Stimulated activated CD8-positive, alpha-beta memory T cell treated with anti-CD3 and anti-CD28 coated beads, Interleukin-2, amount 100 ng/mL, for 1 hour (primary cell): ENCODE measurements at places on chromosomes 12 and 14.

DNA sequence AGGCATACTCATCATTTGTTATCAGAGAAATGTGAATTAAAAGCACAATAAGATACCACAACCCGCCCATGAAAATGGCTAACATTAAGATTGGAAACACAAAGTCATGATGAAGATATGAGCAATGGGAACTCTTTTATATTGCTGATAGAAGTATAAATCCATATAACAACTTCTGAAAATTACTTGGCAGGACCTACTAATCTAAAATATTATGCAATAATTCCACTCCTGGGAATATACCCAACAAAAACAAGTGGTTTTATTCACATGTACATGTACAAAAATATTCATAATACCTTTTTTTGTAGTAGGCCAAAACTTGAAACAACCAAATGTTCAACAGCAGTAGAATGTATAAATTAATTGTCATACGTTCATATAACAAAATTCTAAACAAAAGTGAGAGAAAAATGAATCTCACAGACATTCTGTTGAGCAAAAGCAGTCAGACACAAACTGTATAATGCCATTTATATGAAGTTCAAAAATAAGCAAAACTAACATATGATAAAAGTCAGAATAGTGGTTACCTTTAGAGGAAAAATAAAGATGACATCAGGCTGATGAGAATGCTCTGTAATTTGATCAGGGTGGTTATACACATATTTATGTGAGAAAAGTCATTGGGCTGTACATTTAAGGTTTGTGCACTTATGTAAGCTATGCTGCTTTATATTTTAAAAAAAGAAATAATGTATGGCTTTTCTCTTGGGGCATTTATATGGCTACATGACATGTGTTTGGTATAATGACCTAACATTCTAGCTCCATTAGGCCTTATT, 309.2 kb upstream of the KITLG start:
- DNase-seq, result no peak

DNA sequence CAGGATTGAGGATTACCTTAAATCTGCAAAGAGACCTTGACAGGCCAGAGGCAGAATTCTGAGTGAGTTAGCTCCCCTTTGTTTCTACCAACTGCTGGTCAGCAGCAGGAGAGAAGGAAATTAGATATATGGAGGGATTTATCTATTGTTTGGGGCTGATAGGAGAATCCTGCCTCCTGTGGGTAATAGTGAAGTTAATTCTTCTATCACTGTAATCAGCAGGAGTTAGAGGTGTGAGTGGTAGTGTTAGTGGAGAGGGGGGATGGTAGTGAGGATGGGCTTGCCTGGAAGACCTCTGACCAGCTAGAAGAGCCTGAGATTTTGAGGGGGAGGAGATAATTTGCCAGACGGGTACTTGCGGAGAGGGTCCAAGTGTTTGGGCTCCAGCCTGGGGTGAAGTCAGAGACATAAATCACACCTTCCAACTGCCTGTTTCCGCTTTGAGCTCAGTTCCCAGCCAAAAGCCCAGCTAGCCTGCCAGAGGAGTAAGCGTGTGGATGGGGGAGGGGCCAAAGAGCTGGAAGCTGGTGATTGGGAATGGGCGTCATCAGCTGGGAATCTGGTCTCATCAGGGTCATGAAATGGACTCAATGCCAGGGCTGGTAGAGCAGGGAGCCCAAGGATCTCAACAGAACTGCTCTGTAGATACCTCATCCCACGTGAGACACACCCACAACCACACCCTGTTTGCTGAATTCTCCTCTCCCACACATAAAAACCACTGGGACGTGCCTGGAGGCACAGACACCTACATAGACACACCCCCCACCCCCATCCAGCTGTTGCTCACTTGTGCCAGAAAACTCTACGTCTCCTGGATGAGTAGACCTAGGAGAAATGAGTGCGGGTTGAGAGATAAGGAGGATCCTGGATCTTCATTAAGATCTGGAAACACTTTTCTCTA, 13.1 kb upstream of the ITGA5 start:
- DNase-seq, result no peak

DNA sequence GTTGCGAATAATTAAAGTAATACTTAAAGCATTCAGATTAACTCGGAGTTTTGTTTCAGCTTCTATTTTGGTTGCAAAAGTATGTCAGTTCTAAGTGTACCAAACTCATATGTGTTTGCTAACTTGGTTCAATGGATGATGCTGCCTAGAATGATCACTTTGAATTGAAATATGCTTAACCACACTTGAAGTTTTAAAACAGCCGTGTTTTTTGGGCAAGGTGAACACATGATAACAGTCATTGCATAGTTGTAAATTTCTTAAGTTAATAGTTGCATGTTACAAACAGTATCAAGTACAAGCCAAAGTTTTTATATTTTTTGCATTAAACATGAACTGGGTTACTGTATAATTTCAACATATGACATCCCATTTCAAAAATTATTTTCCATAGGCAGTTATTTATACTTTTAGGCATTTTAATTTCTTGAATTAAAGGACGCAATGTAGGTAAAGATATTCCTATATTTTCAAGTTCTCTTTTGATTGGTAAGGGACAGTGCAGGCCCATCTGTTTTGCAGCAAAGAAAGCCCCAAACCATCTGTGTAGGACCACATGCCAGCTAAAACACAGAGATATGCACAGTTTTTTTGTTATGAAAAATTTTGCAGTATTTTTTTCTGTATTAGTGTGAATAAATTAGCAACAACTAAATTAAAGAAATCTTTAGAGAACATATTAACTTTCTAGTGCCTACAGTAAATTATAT, 575.5 kb downstream of the PRKD1 start:
- DNase-seq, result no peak

GRCh38 chr12:1130164-1130563, 139.1 kb downstream of the ERC1 start:
- DNase-seq, result no peak

GRCh38 chr12:98998697-98999299, 353.7 kb downstream of the APAF1 start:
- DNase-seq, result no peak

GRCh38 chr12:1844661-1845409, 24.5 kb downstream of the LRTM2 start:
- DNase-seq, result no peak

DNA sequence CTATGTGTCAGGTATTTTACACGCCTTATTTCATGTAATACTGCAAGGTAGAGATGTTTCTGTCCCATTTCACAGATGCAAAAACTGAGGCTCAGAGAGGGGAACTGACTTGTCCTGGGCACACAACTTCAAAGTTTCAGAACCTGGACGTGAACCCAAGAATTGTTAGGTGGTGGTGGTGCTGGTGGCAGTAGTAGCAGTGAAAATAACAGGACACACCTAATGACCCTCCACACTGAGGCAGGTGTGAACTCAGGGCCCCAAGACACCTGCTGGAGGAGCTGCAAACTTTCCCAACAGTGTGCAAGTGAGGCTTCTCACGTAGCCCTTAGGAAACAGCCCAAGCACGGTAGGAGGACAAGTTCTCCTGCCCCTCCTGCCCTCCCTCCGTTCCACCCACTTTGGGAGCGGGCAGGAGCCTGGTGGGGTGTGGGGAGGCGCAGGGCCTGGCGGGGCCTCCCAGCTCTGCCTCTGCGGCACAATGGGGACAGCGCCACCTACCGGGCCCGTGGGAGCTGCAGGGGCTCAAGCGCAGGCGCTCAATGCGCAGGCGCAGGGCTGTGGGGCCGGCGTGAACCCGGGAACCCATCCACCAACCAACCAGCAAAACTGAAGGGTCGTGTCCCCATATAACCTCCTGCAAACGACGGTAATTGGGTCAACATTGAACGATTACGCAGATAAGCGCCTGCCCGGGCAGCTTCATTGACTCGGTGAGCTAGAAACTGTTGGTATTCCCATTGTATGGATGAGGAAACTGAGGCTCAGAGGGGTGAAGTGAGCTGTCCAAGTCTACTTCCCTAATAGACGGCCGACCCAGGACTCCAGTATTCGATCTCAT, 12.0 kb upstream of the TRPV4 start:
- peak; percentile 79 for DNase-seq
